ENCODE measurements at places on chromosomes 3 and 15.

- no peak for DNase-seq
These were observed 61.9 kb downstream of the CRYBG3 start for GRCh38 chr3:97883736-97884135.

DNA sequence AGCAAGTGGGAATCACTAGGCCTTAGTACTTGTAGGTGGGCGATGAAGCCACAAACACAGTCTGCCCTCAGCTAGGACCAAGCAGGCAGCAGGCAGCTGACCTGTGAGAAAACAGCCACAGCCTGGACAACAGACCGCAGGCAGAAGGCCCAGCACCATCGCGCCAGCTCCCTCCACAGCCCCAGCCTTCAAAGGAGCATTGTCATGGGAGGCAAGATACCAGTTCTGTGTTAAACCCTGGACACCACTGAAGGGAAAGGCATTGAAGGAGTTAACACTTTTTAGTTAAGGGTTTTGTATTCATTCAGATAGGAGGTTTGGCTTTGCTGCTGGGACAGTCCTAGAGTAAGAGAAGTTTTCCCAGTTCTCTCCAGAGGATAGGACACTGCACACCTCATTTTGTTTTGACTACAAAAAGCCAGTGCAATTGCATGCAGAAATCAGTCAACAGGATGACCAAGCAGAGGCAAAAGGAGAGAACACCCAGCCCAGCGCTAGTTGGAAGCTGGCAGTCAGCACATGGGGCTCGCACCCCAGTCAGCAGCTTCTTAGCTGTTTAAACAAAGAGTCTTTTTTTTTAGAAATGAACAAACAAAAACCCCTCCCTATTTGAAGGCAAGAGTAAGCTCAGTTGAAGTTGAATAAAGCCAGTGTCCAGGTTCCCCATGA lies 286.1 kb upstream of the TPM1 start:
- DNase-seq = no peak

DNA sequence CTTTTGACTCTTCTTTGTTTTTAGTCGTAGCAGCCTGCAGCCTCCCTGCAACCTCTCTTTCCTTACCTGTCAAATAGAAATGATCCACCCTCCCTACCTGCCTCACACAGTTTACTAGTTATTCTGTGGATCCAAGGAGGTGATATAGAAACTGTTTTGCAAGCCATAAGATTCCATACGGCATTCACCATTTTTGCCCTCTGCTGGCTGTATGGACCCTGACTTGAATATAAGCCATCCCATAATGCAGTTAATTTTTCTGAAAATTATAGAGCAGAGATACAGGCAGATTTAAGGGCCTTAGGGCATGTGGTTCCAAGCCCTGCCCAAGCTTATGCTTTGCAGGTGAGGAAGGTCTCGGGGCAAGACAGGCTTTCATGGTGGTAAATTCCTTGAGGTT lies 63.8 kb downstream of the CPN2 start:
- no peak for DNase-seq

DNA sequence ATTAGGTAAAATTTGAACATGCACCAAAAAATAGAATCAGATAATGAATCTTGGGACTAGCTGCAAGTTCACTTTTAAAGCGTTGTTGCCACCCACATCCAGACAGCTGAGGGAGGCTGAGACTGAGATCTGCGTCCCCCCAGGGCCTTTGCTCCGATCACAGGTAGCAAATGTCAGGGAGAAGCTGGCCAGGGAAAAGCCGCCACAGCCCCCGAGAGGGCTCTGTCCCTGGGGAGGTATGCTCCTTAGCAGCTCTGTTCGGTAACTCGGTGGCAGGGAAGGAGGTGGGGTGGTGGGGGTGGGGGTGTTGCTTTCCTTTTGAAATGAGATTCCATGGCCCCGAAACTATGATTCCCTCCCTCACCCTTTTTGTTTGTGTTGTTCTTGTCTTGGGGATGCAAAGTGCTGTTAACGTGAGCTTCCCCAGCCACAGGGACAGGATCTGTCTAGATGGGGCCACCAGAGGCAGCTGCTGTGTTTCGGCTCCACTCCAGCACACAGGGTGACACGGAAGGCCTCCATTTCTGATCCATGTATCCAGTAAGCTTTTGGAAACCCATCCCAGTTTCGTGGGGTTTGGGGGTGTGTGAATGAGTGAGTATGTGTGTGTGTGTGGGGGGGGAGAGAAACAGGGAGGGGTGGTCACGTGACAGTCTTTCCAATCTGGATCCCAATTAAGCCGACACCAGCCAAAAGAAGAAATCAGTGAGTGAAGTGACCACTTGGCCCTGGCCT lies 1.1 kb upstream of the MINAR1 start:
- DNase-seq = no peak

DNA sequence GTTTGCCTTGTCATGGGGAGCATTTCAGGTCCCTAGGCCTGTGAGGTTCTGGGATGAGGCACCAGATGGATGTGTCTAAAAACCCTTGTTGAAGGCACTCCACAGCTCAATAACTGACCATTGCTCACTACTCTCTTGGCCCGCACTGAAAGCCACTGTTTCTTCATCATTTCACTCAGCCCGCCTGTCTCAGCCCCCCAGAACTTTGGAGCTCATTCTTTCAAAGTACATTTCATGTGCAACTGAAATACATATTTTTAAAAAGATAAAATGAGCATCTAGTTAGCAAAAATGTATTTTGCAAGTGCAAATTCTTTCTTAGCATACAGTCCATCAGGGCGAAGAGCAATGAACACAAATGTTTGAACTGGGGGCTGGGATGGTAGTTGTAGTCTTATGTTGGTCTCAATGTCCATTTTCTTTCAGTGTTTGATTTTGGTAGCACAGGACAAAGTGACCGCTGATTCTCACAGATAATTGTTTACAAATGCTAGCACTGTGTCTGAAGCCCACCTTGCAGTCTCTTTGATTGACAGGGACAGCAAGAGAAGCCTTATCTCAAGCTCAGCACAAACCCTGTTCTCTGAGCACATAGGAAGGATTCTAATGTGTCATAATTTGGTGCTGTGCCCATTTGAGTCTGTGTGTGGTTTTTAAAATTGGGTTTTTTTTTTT lies 19.6 kb downstream of the HEMK1 start:
- no peak for DNase-seq

DNA sequence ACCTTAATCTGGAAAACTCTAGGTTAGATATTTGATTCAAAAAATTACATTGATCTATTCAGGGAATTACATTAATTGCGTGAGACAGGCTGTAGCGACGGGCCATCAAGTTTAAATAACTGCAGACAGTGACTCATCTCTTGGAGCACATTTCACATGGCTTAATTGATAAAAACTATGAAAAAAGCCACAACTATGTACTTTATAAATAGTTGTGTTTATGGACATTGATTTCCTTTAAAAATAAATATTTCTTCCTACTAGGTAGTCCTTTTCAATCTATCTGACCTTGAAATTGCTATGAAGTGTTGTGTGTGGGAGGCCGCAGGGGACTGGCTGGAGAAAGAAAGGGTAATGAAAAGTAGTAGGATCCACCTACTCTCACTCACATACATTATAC lies 157.8 kb downstream of the IL1RAP start:
- no peak for DNase-seq

- no peak for DNase-seq
These were observed 223.6 kb upstream of the CTNNB1 start for GRCh38 chr3:40975711-40976121.

GRCh38 chr3:45546126-45546620 lies 48.4 kb upstream of the LIMD1 start:
- DNase-seq = no peak

- no peak for DNase-seq
These were observed 488.3 kb upstream of the ALCAM start for GRCh38 chr3:104878395-104878794.

DNA sequence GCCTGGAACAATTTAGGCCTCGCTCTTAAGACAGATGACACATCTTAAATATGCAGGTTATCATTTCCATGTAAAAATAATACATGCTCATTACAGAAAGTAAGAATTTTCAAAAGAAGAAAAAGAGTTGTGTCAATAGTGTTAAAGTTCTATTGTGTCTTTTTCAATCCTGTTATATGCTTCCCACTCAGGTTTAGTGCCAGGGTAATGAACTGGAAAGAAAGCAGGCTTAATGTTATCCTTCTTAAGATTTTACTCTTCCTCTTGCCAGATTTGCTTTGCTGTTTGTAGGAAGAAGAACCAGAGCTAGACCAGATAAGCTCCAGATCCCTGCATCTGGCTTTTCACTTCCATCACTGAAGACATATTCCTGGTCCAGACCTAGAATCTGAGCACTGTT lies 128.6 kb downstream of the TPRG1 start:
- no peak for DNase-seq

GRCh38 chr3:10561946-10562560 lies 56.7 kb upstream of the ATP2B2 start:
- DNase-seq = no peak

DNA sequence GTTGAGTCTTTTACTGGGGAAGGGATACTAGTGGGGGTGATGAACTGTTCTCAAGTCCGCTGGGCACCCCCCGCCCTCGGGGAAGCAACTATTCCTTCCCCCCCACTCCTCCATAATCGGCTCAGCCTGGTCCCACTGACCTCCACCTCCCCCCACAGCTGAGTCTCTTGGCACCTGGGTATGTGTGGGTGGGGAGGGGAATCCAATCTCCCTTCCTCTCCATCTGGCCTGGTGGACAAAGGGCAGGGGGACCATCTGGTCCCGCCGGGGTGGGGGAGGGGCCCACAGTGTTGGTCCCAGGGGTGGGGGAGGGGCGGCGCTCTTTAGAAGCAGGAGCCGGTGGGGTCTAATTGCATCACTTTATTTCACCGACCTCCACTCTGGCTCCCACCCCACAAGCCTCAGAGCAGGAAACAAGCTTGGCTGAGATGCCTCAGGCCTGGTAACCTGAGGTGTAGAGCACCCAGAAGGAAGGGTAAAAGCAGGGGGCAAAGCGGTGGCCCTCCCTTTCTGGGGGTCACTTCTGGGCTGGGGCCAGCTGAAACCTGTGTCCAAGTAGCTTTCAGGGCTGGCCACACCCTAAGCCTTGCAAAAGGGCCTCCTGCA lies 1.0 kb upstream of the PCBP4 start:
- no peak for DNase-seq

- DNase-seq = no peak
These were observed 2.9 kb downstream of the SEMA3F start for GRCh38 chr3:50157827-50158529.

- no peak for DNase-seq
These were observed 27.3 kb upstream of the TGFBR2 start for GRCh38 chr3:30578986-30579579.

DNA sequence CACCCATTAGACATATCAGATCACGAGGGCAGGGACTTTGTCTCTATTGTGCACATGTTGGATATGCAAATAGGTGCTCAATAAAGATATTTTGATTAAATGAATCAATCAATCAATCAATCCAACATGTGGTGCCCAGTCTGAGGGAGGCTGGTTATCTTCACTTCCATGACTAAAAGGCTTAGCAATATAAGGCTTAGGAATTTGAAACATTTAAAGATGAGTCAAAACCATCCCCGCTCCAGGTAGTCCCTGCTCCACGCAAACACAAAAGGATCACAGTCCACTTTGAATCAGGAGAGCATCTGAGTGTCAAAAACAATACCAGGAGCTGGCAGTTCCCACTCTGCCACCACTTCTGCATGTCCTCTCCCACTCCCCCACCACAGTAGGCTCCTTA lies 25.8 kb upstream of the PRICKLE2 start:
- DNase-seq = no peak

DNA sequence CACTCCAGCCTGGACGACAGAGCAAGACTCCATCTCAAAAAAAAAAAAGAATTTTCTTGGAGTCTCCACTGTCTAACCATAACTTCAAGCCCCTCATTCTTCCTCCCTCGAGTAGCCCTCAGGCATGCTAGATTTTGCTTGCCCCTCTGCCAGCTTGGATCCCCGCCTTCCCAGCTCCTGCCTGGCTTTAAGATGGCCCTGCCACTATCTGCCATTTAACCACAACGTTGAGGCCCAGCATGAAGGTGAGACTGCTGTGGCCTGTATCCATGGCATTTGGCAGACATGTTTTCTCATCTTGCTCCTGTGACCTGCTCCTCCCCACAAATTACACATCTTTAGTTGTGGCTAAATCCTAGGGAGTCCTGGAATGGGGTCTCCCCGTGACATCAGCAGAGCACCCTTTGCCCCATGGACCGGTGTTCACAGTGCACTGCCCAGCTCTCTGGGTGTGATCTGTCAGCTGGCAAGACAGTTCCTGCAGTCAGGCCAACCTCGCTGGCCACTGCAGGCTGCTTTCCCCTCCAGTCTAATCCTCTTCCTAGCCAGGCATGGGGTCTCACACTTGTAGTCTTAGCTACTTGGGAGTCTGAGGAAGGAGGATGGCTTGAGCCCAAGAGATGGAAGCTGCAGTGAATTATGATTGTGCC lies 10.4 kb downstream of the VPS18 start:
- DNase-seq = no peak

- no peak for DNase-seq
These were observed 411.5 kb upstream of the PROK2 start for GRCh38 chr3:72196377-72196929.

DNA sequence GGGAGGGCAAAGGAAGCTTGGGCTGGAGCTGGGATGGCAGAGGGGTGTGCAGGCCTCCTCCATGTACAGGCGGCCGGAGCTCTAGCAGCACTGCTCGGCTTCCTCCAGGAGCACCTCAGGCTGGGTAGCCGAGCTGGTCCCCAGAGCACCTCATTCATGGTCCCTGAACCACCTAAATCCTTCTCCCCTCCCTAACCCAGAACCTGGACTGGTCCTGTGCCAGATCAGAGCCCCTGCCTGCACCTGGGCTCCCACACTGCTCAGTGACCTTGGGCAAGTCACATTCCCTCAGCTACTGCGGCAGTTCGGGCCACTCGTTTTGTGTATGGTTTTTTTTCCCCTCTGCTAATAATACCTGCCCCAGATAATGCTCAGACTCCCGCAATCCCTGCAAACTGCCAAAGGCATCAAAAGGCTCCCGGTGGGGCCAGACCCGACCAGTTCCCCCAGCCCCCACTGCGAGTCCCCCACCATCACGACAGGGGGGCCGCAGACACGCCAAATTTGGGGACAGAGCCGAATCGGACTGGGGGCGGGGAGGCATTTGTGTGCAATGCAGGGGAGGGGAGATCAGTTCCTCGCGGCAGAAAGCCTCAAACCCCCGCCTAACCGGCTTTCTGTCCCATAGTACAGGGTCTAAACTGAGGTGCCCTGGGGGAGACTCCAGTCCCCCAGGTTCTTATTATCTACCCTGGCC lies 1.3 kb downstream of the SEMA7A start:
- DNase-seq = no peak

GRCh38 chr3:18892756-18893155 lies 255.6 kb upstream of the KCNH8 start:
- no peak for DNase-seq

GRCh38 chr3:4271834-4272233 lies 31.3 kb upstream of the SETMAR start:
- peak; percentile 19 for DNase-seq

DNA sequence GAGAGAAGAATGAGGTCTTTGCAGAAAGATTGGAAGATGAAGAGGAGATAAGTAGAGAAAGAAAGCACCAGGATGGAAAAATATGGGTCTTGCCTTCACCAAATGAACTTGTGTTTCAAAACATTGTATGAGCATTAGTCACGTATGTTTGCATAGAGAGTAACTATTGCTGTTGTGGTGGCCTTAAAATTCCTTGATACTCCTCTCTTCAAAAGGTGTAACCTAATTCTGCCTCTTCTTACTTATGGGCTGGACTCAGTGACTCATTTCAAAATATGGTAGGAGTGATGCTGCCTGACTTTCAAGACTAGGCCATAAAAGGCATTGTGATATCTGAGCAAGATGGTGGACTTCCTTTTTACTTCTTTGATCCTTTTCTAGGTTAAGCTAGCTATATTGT lies 228.7 kb upstream of the ZNF385D start:
- DNase-seq = no peak

- DNase-seq = no peak
These were observed 34.9 kb upstream of the POLR2M start for GRCh38 chr15:57671636-57672035.

- DNase-seq = no peak
These were observed 121.4 kb downstream of the FAM43A start for GRCh38 chr3:194806991-194807630.
